Spinal cord (tissue), 10 donors: ENCODE measurements at places on chromosomes 3 and 15.

DNA sequence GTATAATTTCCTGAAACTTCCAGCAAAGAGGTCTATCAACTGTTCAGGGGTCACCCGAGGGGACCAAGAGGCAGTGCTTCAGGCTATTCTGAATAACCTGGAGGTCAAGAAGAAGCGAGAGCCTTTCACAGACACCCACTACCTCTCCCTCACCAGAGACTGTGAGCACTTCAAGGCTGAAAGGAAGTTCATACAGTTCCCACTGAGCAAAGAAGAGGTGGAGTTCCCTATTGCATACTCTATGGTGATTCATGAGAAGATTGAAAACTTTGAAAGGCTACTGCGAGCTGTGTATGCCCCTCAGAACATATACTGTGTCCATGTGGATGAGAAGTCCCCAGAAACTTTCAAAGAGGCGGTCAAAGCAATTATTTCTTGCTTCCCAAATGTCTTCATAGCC, 6.8 kb downstream of the GCNT3 start:
- DNase-seq = no peak
- H3K4me1 ChIP-seq = no peaks in the 10 kb centered on the region

- no peak overlapping the region for H3K4me3 ChIP-seq
- H3K4me1 ChIP-seq = peaks cover 8% of the 10 kb centered on the region
- no peaks in the 10 kb centered on the region for H3K27me3 ChIP-seq
- no peak for DNase-seq
- H3K36me3 ChIP-seq = peaks cover 46% of the 10 kb centered on the region
- no peak overlapping the region for H3K27ac ChIP-seq
Measured at GRCh38 chr3:49910409-49911123, 6.9 kb upstream of the MST1R start.

DNA sequence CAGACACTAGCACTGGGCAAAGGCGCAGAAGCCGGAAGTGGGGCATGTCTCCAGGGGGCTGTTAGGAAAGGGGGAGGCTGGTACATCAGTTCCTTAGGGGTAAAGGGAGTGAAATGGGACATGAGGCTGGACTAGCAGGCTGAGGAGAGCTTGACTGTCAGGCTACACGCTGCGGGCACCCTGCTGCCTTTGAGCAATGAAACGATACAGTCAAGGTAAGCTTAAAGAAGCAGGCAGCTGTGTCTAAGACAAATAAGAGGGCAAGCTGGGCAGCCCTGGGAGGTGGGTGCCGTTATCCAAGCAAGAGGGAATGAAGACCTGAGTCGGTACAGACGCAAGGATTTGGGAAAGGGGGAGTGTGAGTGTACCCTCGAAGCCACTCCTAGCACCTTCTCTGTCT, 51.0 kb upstream of the DCLK3 start:
- H3K27ac ChIP-seq = no peak overlapping the region
- no peak overlapping the region for H3K4me3 ChIP-seq
- H3K27me3 ChIP-seq = no peaks in the 10 kb centered on the region
- no peaks in the 10 kb centered on the region for H3K36me3 ChIP-seq

DNA sequence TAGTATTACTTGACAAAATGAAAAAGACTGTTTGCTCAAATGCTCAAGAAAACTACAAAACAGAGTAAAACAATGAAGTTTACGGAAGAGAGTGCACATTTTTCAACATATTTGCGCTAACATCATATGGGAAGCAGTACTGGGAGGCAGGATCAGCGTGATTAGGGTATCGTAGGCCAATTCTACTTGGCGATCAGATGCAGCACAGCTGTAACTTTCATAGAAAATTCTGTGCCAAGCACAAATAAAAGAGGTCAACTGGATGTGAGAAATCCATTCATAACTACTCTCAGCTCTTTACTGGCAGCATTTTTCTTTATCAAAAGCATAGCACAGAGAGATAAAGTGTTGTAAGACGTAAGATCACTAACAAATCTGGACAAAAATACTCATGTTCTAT, 1196.3 kb upstream of the GBE1 start:
- no peak for DNase-seq
- H3K4me3 ChIP-seq = no peak overlapping the region
- no peaks in the 10 kb centered on the region for H3K4me1 ChIP-seq
- no peaks in the 10 kb centered on the region for H3K27me3 ChIP-seq
- no peaks in the 10 kb centered on the region for H3K36me3 ChIP-seq
- H3K27ac ChIP-seq = no peak overlapping the region

DNA sequence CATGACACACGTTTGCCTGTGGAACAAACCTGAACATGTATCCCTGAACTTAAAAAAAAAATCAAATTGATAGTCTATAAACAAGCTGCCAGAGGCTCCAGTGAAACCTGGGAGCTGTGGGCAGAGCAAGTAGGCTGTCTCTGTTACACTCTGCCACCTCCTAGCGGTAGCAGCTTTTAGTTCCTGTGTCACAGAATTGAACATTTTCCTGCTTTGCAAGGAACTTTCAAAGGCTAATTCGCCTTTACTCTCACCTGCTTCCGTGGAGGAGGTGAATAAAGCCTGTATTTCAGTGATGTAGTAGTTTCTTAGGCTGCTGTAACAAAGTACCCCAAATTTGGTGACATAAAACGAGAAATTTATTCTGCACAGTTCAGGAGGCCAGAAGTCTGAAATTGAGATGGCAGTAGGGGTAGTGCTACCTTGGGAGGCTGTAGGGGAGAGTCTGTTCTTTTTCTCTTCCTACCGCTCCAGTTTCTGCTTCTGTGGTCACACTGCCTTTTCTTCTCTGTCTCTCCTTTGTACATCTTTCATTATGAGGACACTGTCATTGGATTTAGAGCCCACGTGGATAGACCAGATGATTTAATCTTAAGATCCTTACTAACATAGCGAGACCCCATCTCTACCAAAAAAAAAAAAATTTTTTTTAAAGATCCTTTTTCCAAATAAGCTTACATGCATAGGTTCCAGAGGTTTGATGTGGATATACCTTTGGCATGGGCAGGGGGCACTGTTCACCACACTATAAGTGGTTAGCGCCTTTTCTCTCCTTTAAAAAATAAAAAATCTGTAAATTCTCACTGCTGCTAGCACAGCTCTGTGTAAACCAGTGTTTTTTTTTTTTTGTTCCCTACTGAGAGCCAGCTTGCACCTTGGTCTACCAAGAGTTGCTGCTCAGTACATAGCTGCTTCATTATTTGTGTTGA, 25.3 kb downstream of the FBXO22 start:
- no peaks in the 10 kb centered on the region for H3K4me1 ChIP-seq
- no peak overlapping the region for H3K4me3 ChIP-seq
- H3K27me3 ChIP-seq = no peaks in the 10 kb centered on the region

GRCh38 chr3:43080726-43081568, 24.9 kb downstream of the POMGNT2 start:
- H3K4me3 ChIP-seq = no peak overlapping the region
- no peak for DNase-seq
- H3K36me3 ChIP-seq = peaks cover 34% of the 10 kb centered on the region

DNA sequence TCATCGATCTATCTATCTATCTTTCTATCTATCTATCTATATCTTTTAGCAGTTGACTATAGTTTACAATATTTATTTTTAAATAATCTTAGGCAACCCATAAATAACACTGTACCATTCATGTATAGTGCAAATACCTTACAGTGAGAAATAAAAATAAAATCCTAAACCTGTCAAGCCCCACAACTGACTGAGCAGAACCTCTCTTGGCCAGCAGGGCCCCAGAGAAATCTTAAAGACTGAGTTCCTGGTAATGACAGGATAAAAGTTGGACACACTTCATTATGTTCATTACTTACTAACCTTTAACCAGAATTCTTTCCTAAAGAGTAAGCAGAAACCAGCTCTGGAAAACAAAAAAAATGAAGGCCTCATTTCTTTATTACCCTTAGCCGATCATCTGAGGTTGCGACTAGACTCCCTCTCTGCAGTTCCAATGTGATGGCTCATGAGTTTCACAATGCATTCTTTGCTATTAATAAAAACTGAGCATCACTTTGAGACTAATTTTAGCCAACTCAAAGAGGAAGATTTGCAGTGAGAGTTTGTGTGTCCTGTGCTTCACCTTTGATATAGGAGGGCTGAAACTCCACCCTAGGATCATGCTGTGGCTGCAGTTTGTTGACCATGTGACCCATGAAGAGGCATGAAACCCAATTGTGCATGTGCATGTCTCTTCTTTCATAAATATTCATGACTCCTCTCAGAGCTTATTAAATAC, 1072.0 kb downstream of the NSUN3 start:
- no peaks in the 10 kb centered on the region for H3K36me3 ChIP-seq
- DNase-seq = no peak
- H3K4me1 ChIP-seq = no peaks in the 10 kb centered on the region
- H3K27ac ChIP-seq = no peak overlapping the region
- H3K4me3 ChIP-seq = no peak overlapping the region
- no peaks in the 10 kb centered on the region for H3K27me3 ChIP-seq

- H3K36me3 ChIP-seq = no peaks in the 10 kb centered on the region
- H3K4me1 ChIP-seq = no peaks in the 10 kb centered on the region
- H3K27me3 ChIP-seq = no peaks in the 10 kb centered on the region
- no peak overlapping the region for H3K4me3 ChIP-seq
- no peak overlapping the region for H3K27ac ChIP-seq
- DNase-seq = no peak
Measured at GRCh38 chr3:120022729-120023128, 71.5 kb downstream of the GSK3B start.

DNA sequence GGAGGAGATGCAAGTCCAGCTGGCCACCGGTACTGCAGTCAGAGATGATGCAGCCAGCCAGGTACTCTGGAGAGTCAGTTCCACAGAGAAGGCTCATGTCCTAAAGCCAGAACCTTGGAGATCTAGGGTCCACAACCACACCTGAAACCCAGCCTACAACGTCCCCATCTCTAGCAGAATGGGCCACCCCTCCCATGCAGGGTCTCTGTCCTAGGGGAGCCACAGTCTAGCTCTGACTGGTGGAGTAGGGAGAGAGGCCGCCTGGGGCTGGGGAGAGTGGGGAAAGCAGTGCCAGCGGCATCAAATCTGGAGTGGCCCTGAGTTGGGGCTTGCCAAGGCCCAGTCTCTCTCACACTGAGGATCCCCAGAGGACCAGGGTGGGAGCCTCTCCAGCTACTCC, 43.5 kb downstream of the PTH1R start:
- H3K27ac ChIP-seq = no peak overlapping the region
- H3K27me3 ChIP-seq = no peaks in the 10 kb centered on the region
- H3K4me1 ChIP-seq = peaks cover 12% of the 10 kb centered on the region
- H3K36me3 ChIP-seq = peaks cover 65% of the 10 kb centered on the region

DNA sequence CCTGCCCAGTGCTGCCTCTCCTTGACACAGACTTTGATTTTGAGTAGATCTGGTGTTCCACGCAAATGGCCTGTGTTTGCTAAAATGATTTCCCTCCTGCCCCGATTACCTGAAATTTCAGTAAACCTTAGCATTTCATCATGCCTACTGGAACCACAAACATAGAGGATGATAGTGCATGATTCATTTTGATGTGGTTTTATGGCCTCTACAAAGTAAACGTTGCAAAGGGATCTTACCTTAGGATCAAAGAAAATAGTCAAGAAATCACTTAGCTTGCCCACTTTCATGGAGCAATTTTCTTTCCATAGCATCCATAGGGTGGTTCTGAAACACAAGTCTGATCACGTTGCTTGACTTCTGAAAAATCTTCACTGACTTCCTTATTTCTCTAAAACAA, 524.6 kb upstream of the ATP11B start:
- H3K27me3 ChIP-seq = no peaks in the 10 kb centered on the region
- H3K36me3 ChIP-seq = no peaks in the 10 kb centered on the region
- DNase-seq = no peak

- H3K4me1 ChIP-seq = peaks cover 15% of the 10 kb centered on the region
- peak overlapping the region; percentile 73 for H3K4me3 ChIP-seq
- DNase-seq = peak; percentile 61
- no peaks in the 10 kb centered on the region for H3K36me3 ChIP-seq
- H3K27ac ChIP-seq = peak overlapping the region; percentile 61
Measured at GRCh38 chr15:98649472-98650416, 1.4 kb downstream of the IGF1R start.
